ENCODE measurements at places on chromosomes 7 and 10. TPM values are rescaled to one million over a fixed set of nuclear protein-coding genes. Genes with fewer than 3 reads are reported as not detected.

PPP1R9A gene
- not detected for total RNA-seq

RABGEF1 gene
- 32.0 TPM for total RNA-seq

CYP3A7 gene
- not detected for total RNA-seq

HOXA4 gene
- total RNA-seq, result 1.6 TPM

RADIL gene
- not detected for total RNA-seq

ELN gene
- not detected for total RNA-seq

PARP12 gene
- total RNA-seq, result 27.8 TPM

LRRC18 gene
- total RNA-seq, result not detected

ABCB4 gene
- not detected for total RNA-seq

PIP gene
- total RNA-seq, result not detected

NRG3 gene
- total RNA-seq, result not detected

BCL7B gene
- 41.5 TPM for total RNA-seq

TAS2R41 gene
- not detected for total RNA-seq

TDRD1 gene
- total RNA-seq, result 0.31 TPM

PFKP gene
- total RNA-seq, result 182 TPM

PALD1 gene
- 0.04 TPM for total RNA-seq

AZGP1 gene
- total RNA-seq, result 0.39 TPM
